ENCODE measurements at places on chromosomes 4 and X.

DNA sequence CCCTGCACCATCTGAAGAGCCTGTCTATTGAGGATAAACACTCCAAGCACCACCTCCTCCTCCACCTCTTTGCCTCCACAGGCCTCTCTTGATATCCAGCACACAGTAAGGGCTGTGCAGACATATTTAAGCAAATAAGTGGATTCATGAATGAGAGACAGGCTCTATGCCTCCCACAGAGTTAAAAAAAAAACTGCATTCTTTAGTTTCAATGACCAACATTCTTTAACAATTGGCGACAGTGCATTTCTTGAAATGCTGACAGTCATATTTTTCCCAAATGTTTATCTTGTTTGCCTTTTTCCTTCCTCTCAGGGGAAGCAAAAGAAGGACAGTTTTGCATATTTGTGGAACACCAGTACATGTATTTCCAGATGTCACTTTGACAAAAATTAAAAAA lies 38.6 kb downstream of the MXRA5 start:
- no peak for DNase-seq

- no peak for DNase-seq
Measured at GRCh38 chr4:38456096-38456495, 207.9 kb upstream of the KLF3 start.

GRCh38 chr4:26105337-26105736 lies 191.3 kb downstream of the SMIM20 start:
- no peak for DNase-seq

DNA sequence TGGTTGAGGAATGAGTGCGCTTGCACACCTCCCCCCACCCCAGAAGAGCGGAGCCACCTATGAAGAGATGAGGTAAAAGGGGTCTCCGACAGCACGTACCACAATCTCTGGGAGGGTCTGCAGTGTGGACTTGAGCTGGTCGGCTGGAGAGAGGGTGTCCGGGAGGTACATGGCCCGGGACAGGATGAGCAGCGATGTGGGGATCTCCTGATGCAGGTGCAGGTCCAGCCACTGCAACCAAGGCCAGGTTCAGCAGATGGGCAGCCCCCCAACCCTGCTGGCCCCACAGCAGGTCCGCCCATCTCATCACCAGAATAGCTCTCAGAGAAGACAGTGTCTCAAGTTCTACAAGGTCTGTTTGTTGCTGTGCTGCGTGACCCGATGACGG lies 30.4 kb downstream of the FGFR3 start:
- DNase-seq = no peak

DNA sequence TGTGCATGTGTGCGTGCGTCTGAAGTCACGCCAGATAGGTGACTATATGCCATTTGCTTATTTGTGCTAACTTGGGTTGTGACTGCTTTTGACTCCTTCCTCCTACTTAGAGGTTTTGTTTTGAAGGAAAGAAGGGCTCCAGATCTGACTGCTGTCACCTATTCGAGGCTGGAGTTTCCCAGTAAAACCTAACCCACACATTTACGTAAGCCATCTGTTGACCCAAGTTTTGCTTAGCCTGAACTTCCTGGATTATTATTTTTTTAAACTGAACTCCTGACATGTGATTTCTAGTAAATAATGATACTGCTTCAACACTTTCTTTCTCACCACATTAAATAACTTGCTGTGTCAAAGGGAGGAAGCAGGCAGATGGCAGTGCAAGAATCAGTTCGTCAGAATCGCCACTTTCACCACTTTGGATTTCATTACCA lies 41.5 kb downstream of the DTHD1 start:
- DNase-seq = peak; percentile 16
